Esophagus squamous epithelium (tissue), 5 donors: ENCODE measurements at places on chromosomes 1 and 21.

GRCh38 chr1:29218223-29218622 is 12.5 kb downstream of the MECR start:
- DNase-seq: no peak

DNA sequence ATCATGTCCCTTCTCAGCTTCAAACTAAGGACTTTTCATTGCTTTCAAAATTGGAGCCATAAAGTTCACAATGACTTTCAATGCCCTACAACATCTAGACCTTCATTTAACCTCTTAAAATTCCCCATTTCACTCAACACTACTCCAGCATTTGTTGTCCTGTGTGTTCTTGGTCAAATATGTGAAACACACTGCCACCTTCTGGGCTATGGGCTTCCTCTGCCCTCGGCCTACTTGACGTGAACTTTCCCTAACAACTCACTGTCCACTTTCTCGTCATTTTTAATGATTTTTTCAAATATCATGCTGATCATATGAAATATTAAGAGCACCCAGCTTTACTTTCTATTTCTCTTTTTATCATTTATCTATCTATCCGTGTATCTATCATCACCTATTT is 2018.4 kb downstream of the NCAM2 start:
- no peak for DNase-seq

DNA sequence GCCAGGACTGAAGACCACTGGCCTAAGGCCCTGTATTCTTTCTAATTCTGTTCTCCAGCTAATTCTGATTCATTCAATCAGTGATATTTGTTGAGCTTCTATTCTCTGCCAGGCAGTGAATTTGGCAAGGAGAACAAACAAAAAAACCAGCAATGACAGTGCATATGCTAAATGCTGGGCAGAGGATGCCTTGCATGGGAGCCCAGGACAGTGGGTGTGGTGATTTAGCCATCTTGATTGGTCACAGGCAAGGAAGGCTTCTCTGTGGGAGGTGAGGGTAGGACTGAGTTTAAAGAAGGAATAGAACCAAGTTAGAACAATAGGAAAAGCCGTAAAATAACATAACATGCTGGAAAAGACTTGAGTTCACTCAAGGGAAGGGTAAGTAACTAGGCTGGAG is 9.2 kb upstream of the CPT2 start:
- DNase-seq: no peak

DNA sequence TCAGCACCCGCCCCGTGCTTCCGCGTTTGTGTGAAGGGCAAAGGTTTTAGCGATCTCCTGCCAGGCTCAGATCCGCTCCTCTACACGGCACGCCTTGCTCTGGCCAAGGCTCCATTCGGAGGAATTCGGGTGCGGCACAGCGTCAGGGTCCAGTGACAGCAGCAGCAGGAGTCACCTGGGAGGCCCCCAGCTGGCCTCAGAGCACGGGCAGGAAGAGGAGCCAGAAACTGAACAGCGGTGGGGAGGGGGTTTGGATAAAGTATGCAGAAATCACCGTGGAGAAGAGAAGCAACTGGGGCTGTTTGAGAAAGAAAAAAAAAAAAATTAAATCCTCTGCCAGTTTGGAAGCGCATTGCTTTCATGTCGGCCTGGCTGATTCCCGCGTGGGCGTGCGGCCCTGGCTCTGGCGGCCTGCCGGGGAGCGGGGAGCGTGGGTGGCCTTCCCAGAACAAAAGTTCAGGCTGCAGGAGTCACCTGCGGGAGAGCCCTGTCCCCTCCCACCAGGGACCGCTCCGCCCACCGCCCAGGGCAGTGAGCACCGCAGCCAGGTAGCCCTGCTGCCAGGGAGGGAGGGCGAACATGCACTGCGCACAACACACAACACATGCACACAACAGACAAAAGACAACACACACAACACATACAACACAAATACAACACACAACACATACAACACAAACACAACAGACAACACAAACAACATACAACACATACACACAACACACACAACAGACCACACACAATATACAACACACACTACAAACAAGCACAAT is 107.6 kb downstream of the ETS2 start:
- DNase-seq: no peak

DNA sequence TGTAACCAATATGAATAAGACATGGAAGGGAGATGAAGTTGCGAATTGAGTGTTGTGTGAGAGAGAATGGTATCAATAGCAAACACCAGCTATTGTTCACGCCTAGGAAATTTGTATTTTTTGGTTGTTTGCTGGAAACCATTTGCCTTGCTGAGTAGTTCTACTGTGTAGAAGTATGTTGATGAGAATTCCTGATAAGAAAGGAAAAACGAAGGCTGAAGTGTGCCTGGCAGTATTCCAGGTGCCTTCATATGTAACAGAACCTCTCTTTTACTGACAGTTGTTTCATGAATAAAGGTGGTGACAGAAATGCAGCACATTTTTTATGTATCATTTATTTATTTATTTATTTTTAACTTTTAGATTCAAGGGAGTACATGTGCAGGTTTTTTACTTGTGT is 79.5 kb downstream of the SDCCAG8 start:
- no peak for DNase-seq

DNA sequence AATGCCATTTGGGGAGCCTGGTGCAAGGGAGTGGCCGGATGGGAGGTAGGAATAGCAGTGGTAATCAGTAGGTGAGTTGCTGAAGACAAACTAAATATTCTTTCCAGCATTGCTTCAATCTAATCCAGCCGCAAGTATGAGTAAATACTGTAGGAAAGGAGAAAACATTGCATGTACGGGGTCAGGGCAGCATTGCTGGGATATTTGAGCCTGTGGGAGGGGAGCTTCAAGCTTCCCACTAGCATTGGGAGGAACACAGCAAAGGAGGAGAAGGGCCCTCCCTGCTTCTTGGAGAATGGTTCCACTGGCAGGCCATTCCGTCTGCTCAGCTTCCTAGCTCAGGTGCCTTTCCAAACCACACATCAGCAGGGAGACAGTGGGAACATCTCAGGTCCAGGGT is 15.2 kb downstream of the CAPN2 start:
- DNase-seq: no peak

GRCh38 chr1:173573596-173573995 is 29.3 kb downstream of the SLC9C2 start:
- DNase-seq: no peak

DNA sequence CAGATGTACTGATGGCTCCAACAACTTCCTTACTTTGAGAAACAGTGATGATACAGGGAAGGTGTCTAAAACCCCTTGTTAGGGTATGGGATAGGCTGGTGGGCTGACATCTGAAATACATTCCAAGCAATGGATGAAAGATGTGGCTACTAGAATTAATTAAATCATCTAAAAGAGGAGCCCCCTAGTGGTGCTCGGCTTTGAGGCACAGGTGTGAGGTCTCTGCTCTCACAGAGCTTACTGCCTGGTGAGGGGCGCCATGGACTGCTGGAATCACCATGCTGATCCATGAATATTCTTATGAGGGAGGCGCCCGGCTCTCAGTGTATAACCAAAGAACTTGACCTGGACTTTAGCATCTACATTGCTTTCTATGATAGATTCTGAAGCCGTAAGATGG is 48.5 kb downstream of the GNG4 start:
- DNase-seq: no peak

GRCh38 chr1:193694741-193695140 is 508.3 kb upstream of the B3GALT2 start:
- DNase-seq: no peak

DNA sequence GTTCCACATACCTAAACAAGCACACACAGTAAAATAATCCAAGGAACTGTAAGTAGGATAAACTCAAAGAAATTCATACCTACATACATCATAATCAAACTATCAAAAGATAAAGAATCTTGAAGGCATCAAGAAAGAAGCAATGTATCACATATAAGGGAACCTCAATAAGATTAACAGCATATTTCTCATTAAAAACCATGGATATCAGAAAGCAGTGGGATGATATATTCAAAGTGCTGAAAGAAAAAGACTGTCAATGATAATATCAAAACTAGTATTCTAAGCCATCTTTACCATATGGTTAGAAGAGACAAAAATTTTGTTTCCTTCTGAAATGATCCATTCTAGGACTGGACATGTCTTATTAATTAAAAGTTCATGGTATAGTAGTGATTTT is 37.1 kb upstream of the ADAM30 start:
- DNase-seq: no peak
